ENCODE measurements at places on chromosomes 11 and 22.

GRCh38 chr22:36979016-36979910, 40.0 kb downstream of the TST start:
- DNase-seq = no peak

GRCh38 chr11:61077936-61078335, 24.4 kb upstream of the CD5 start:
- DNase-seq = no peak

- no peak for DNase-seq
These were observed 138.6 kb upstream of the ARHGAP20 start for GRCh38 chr11:110850846-110851245.

DNA sequence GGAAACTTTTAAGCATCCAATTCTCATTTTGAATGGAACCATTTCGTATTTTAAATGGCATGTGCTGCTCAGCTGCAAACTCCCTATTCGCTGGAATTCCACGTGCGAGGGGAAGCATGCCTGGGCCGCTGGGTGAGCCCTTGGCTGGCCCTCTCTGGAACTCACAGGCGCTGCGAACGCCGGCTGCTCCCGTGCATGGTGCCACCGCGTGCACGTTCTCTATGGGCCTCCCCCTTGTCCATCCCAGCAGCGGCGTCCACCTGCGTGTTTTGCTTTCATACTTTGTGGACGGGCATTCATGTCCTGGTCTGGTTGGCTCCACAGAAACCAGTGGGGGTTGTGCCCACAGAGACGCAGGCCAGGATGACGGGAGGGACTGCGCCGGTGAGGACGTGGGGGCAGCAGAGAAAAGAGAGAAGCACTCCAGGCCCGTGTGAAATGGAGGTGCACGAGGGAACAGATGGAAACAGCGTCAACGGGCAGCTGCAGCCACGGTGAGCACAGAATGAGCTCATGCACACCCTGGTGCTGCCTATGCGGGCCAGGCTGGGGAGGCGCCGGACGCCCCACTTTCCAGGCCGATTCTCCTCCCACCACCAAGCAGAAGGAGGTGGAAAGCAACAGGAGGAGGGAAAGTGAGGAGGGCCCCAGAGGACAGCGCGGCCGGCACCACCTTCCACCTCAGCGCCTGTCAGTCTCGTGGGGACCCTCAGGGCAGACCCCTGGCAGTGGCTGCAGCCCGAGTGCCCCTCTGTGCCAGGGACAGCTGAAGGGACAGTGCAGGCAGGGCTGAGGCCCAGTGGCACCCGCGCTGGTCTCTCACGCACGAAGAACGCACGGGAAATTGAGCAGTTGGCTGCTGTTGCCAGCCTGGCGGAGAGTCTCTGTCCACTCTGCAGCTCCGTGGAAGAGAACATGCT, 29.1 kb downstream of the TOLLIP start:
- no peak for DNase-seq

- no peak for DNase-seq
These were observed 209.2 kb upstream of the SORL1-AS1 start for GRCh38 chr11:121661880-121662486.

- DNase-seq = no peak
These were observed 324.7 kb downstream of the ETS1 start for GRCh38 chr11:128262463-128263345.

- no peak for DNase-seq
These were observed 17.7 kb upstream of the ANKRD42 start for GRCh38 chr11:83175815-83176214.

- DNase-seq = no peak
These were observed 17.0 kb downstream of the NEAT1 start for GRCh38 chr11:65439331-65440181.

GRCh38 chr11:63951779-63952536, 13.2 kb downstream of the NAA40 start:
- DNase-seq = no peak

- peak; percentile 59 for DNase-seq
These were observed 6.2 kb upstream of the IGSF22 start for GRCh38 chr11:18731949-18732821.

Data from stimulated activated CD4-positive, alpha-beta T cell treated with anti-CD3 and anti-CD28 coated beads, Interleukin-15, amount 100 ng/mL, for 1 hour (primary cell).